Astrocyte of the hippocampus (primary cell): ENCODE measurements at places on chromosomes 2 and 18.
A peak's percentile ranks its signal among the peaks of the same experiment; 100 is the strongest.

- peak; percentile 57 for DNase-seq
Observed at GRCh38 chr2:181780047-181780651, 99.8 kb upstream of the NEUROD1 start.

DNA sequence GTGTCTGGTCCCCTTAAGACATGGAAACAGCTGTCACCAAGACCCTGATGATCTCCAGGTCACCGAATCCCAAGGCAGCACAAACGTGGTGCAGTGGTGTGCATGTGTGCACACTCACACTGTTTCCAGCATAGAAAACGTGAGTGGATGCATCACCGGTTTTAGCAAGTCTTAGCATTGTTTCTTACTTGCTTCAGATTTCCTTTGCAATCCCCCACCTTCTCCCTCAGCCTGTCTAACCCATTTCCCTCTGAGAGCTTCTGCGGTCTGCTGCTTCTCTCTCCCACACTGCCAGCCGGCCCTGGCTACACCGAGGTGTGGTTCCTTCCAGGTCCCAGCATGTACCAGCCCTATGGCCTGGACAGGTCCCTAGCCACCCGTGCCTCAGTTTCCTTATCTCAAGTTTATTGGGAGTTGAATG lies 343.4 kb upstream of the HS6ST1 start:
- no peak for DNase-seq

DNA sequence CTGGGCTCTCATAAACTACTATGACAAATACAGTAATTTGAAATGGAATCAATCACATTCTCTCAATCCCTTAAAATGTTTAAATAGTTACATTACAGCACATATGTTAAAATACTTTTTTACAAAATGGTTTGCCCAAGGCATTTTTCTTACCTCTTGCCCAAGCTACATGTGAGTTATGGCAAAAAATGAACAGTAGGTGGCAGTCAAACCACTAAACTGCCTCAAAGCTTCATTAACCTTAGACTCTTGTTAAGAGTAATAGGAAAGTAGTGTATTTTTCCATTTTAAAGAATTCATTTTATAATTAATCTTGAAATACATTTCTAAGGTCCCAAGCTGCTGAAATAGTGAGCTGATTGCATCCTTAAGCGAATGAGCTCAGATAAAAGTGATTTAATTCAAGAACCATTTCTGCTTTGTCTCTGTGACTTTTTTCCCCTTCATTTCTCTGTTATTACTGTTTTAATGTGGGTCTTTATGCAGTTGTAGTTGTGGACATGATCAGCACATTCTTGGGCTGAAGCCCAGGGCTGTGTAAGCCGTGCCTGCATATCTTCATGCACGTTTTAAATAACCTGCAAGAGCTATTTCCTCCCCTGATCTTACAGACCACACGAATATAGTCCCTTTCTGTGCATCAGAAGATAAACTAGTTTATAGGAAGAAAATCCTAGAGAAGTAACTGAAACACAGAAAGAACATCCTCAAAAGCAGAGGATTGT lies 311.8 kb downstream of the LNPK start:
- peak; percentile 85 for DNase-seq

- no peak for DNase-seq
Observed at GRCh38 chr2:240431271-240431660, 4.2 kb upstream of the GPC1 start.

- no peak for DNase-seq
Observed at GRCh38 chr2:60100034-60100433, 453.4 kb downstream of the BCL11A start.

DNA sequence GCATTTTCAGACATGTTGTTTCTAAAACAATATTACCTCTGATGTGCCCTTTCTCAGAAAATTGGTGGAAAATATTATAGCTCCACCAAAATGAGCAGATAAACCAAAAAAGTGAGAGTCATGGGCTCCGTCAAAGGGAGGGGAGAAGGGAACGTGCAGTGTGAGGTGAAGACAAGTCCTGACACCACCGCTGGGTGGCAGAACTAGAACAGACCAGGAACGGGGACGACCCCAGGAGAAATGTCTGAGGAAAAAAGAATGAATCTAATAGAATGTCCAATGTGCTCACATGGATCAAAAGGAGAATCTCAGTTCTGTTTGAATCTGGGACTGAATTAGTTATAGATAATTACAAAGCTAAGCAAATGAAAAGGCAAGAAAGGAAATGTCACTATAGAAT lies 22.6 kb upstream of the BCL2 start:
- DNase-seq: peak; percentile 61

GRCh38 chr2:195316486-195316885 lies 340.5 kb upstream of the SLC39A10 start:
- DNase-seq: no peak

DNA sequence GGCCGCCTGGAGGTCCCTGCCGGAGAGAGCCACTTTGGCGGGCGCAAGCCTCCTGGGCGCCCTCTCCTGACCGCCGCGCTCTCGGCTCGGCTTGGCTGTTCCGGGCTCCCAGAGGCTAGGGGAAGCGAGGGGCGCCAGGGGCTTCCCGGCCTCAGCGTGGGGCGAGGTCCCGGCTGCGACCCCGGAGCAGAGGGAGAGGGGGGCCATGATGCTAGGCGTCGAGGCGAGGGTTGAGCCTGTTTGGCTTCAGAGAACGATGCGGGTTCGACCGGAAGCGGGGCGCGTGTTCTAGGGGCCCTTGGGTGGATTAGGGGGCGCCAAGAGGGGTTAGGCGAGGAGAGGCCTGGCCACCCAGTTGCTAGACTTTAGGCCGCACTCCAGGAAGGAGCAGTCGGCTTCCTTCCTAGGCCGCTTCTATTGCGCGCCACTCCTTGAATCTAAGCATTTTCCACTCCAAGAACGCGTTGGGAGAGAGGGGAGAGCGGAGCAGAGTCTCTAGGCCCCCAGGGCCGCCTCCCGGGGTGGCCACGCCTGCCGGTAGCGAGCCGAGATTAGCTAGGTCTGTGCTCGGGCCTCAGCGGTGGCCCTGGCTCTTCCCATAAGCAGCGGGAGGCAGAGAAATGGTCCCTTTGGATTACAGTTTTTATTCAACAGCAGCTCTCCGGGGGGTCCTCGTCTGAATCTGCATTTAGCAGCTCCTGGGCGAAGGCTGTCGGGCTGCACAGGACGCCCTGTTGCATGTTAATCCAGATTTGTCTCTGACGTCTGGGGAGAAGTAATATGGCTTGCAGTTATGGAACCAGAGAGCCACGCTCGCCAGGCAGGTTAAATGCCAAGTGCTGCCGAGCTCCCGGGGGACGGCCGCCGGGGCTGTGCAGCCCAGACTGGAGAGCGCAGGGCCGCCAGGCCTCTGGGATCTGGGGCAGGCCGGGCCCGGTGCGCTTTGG lies 11.3 kb downstream of the MEIS1 start:
- no peak for DNase-seq

DNA sequence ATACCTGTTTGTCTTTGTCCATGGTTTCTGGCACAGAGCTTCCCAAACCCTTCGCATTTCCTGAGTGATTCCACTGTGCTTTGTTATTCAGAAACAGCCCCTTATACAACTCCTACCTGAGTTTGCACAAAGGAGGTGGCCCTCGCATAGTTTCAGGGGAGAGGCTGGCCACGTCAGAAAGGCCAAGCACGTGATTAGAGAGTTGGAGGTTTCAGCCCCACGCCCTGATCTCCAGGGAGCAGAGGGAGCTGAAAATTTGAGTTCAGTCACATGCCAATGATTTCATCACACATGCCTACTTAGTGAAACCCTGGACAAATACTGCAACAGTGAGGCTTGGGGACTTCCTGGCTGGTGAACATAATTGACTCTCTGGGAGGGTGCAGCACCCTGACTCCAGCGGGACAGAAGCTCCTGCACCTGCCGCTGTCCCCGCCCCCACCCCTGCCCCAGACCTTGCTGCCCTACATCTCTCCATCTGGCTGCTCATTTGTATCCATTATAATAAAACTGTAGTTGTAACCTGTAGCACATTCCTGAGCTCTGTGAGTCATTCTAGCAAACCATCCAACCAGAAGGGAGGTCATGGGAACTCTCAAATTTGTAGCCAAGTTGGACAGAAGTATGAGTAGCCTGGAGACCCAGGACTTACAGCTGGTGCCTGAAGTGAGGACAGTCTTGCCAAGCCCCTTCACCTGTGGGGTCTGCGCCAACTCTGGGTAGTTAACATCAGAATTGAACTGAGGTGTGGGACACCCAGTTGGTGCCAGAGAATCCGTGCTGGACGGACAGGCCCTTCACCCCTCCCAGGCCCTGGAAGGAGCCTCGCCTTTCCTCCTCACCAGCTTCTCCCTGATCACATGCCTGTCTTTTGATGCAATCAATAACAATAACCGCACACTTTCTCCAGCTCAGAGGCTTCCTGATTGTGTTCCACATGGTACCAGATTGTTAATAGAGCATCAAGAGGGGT lies 224.3 kb downstream of the ANAPC1 start:
- DNase-seq: peak; percentile 91

- DNase-seq: peak; percentile 73
Observed at GRCh38 chr2:104845946-104846785, 7.7 kb upstream of the POU3F3 start.

GRCh38 chr2:46874236-46874929 lies 41.2 kb downstream of the MCFD2 start:
- DNase-seq: no peak

GRCh38 chr2:73984203-73984921 lies at the start of gene TET3:
Gene TET3 (plus strand): TSS chr2:73984910. CDS start chr2:73986404, 1,494 bp downstream.
- peak; percentile 69 for DNase-seq

- DNase-seq: no peak
Observed at GRCh38 chr2:239588451-239589269, 187.8 kb upstream of the HDAC4 start.

GRCh38 chr2:175169191-175169590 lies 1.2 kb upstream of the ATF2 start:
- DNase-seq: no peak

DNA sequence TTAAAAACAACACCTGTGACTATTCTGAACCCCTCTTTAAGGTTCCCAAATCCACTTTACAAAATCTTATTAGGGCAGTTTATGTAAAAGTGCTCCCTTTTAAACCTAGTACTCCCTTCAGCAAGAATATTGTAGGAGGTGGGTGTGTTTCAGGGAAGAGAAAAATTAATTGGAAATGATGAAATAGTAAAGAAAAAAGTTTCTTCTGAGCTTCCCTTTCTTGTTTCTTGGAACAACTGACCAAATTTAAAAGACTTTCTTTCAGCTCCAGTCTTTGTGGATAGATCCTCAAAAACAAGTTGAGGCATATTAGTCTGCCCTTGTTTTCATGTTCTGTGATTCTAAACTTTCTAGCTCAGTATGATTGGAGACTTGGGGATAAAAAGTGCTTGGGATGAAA lies 3.0 kb downstream of the VWA3B start:
- no peak for DNase-seq

DNA sequence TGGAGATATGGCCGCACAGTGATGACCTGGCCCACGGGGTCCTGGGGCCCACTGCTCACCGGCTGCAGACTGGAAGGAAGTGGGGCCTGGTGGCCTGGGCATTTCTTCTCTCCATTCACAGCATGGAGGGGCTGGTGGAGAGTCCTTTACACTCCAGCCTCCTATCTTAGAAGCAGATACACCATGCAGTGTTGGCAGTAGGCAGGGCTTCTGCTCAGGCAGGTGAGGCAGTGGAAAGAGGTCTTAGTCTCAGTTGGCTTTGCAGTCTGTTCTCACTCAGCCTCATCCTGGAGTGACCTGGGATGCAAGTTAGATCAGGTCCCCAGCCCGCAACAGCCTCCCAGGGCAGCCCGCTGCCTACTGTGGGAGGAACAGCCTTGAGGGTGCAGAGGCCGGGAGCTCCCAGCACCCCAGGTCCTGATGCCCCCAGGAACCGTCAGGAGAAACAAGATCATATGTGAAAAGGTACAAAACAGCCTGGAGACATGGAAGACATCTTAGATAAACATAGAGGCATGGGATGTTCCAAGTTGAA lies 45.8 kb upstream of the OTOS start:
- DNase-seq: no peak

- no peak for DNase-seq
Observed at GRCh38 chr18:3726238-3726951, 276.4 kb downstream of the TGIF1 start.

DNA sequence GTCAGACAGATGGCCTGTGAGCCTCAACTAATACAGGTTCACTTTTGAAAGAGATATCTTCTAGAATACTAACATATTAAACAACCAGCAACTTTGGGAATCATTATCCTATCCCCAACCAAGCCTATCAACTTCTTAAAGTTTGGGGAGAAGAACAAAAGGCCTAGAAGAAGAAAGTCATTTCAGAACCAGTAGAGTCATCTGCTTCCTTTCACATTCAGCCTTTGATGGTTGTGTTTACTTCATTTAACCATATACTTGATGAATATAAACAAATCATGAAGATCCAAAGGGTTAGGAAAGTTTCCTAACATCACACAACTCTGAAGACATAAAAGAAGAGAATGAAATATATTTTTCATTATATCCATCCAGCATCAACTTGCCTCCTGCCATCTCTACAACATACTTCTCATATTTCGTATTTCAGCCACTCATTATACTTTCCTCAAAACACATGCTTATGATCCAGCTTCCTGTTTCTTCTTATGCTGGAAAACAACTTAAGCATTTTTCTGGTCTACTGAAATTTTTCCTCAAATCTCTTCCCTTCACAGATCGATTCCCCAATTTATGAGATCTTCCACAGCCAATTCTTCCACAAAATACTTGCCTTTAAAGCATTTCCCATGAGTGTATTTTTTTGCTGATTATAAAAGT lies 114.3 kb downstream of the CACNB4 start:
- DNase-seq: no peak

DNA sequence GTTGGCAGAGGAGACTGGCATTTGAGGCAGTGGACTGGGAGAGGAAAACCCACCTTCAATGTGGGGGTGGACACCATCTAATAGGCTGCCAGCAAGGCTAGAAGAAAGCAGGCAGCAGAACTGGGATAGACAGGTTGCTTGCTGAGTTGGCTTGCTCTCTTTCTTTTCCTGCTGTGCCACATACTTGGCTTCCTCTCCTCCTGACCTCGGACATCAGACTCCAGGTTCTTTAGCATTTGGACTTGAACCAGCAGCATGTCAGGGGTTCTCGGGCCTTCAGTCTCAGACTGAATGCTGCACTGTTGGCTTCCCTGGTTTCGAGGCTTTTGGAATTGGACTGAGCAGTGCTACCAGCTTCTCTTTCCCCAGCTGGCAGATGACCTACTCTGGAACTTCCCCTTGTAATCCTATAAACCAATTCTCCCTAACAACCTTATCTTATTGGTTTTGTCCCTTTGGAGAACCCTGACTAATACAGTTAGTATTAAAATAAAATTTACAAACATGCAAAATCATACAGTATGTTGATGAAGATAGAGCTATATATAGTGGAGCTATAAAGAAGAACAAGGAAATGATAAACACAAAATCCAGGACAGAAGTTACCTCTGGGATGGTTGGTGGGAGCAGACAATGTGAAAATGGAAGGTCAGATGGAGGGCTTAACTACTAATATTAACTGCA lies 15.9 kb downstream of the DSEL start:
- DNase-seq: no peak

DNA sequence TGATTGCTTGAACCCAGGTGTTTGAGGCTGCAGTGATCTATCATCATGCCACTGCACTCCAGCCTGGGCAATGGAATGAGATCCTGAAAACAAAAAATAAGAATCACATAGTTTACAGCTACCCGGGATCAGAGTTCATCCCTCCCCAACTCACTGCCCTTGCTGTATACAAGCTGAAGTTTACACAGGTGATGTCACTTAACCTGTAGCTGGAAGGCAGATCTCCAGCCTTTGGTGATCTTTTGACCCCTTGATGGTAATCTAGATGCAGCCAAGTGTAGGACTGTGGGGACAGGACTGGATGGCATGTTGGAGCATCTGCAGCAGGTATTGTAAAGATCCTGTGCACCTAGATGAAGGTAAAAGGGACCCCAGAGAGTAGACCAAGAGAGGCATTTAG lies 66.7 kb upstream of the SLC14A2 start:
- no peak for DNase-seq

- no peak for DNase-seq
Observed at GRCh38 chr2:175025946-175026345, 20.8 kb upstream of the CHN1 start.
